Stimulated activated CD8-positive, alpha-beta memory T cell treated with anti-CD3 and anti-CD28 coated beads, Interleukin-12 subunit alpha, Interleukin-12 subunit beta, amount 100 ng/mL, for 4 hours (primary cell): ENCODE measurements at places on chromosomes 1 and 21.

- no peak for DNase-seq
Observed at GRCh38 chr1:207978441-207978840, 67.5 kb upstream of the CD34 start.

DNA sequence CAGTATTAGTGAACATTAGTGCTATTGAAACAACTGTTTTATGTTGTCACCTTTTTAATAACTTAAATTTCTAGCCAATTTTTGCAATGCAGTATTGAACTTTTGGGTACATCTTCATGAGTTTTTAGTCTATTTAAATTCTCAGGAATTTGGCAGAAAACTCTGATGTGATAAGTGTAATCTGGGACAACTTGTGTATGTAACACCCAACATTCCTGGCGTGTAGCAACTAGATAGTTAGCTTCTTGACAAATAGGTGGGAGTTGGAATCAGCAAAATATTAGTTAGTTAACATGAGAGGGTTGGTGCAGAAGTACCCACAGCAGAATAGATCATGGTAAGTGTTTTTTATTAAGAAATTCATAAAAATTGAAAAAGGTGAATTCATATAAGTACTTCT is 111.6 kb downstream of the ITSN1 start:
- no peak for DNase-seq

- DNase-seq = no peak
Observed at GRCh38 chr1:228276901-228277490, 69.2 kb downstream of the OBSCN start.

- no peak for DNase-seq
Observed at GRCh38 chr1:24505816-24506215, 3.2 kb downstream of the RCAN3 start.

GRCh38 chr21:25974964-25975363 is 195.6 kb downstream of the APP start:
- no peak for DNase-seq

DNA sequence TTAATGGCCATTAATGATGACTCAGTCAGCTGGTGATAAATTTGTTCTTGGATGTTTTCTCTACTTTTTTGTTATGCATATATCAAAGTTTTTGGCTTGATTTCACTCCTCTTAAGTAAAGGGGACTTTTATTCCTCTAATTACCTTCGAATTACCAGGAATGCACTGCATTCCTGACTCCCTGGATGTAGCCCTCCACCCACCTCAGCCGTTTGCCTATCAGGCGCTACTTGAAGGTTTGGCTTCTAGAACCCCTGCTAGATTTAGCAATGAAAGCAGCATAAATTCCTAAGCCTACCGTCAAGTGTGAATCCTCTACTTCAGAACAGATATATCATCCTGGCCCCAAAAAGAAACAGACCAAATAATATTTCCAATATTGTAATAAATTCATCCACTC is 387.8 kb upstream of the ADGRL2 start:
- DNase-seq = no peak

DNA sequence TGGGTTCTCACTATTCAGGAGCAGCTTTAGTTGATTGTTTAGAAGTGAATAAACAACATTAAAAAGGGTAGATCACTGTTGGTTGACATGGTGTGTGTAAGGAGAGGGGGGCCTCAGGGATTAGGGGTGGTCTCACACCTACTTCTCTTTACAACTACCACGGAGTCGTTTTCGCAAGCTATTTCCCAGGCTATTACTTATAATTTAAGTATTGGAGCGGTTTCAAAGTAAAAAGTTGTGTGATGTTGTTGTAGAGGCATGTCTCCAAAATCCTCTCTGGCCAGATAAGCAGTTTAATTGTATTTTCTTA is 1.3 kb downstream of the GPSM2 start:
- DNase-seq = no peak
